ENCODE measurements at places on chromosomes 6 and 20. TPM values are rescaled to one million over a fixed set of nuclear protein-coding genes. Genes with fewer than 3 reads are reported as not detected.
A peak's percentile ranks its signal among the peaks of the same experiment; 100 is the strongest.

- no peak for DNase-seq
Observed at GRCh38 chr20:11687546-11688292, 230.0 kb upstream of the BTBD3 start.

GRCh38 chr6:167704396-167704901, 122.3 kb upstream of the AFDN start:
- peak; percentile 5 for DNase-seq

GRCh38 chr6:14317387-14317970, 199.9 kb downstream of the CD83 start:
- no peak for DNase-seq

DNA sequence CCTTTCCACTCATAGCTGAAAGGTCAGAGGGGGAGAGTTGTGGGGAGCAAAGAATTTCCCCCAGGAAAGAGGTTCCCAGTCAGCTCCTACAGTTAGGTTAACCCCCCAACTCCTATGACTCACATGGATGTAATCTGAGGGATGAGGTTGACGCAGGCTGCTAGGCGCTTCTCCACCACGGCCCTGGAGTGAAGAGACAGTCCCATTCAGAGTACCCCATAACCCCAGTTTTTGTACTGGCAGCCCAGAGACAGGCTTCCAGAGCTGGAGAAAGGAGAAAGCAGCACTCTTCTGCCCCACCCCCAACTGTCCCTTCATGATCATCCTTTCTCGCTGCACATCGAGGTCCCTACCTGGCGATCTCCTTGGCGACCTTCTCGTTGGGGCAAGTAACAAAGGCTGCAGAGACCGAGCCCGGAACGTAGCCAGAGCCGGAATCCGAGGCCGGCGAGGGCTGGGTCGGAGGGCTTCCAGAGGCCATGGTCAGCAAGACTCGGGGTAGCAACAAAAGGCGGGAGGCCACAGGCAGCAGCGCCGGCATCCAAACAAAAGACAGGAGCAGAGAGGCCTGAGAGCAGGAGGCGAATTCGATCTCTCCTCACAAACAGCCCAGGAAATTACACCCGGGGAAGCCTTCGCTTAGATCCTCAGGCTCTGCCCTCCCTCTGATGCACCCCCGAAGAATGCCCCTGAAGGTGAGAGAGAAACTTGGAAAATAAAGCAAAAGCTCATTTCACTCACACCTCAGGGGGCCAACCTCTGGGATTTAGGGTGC, 592 bp downstream of the CUTA start:
- DNase-seq, result peak; percentile 70

DNA sequence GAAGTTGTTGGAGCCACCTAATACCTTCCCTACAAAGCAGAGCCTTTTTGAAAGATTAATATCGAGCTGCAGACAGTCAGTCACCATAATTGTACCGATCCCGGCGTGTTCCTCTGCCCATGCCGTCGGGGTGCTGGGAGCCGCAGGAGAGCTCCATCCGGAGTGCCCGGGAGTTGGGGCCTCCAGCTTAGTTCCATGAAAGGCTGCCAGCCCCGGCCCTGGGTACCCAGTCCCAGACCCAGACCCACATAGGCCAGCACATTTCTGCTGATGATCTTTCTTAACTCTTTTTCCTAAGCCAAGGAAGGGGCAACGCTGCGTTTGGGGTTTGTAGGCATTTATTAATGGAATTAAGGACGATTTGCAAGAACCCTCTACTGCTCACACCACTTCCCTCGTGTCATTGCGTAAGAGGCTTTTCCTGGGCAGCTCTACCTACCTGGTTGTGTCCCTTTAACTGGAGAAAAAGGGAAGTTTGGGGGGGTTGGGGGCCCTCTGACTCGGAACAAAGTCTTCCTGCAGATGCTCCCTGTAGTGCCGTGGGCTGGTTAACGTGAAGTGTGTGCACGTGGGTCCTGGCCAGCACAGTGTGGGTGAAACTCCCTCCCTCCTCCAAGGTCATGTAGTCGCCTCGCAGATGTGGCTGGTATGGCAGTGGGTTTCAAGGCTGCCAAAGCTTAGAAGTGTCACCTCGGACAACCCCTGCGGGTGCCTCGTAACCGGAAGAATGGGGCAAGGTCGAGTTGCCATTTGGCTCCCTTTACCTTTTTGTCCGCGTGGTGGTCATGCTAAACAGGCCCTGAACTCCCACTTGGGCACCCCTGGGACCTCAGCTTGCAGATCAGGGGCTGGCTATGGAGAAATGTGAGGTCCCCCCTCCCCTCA, 54.3 kb upstream of the APCDD1L start:
- DNase-seq, result no peak

DNA sequence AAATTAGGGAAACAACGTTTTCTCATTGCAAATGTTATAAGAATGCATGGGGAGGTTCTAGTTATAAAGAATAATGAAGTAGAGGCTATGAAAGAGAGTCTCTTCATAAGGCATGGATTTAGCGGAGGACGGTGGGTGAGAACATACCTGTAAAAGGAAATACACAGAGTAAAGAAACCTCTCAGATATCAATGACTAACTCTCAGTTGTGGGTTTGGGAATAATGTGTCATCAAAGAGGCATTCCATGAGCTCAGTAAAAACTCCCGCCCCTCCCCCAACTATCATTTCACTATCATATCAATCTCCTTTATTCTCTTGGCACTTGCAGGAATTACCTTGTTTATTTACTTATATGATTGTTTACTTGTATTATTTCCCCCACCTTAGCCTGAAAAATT, 695.4 kb downstream of the PTPRT start:
- no peak for DNase-seq

GRCh38 chr6:117389227-117390057, 36.3 kb downstream of the ROS1 start:
- DNase-seq, result peak; percentile 90

The FKBP5 gene
- 304 TPM for total RNA-seq

The OCSTAMP gene
- total RNA-seq, result not detected

The PLCB1 gene
- total RNA-seq, result 8.2 TPM

The OR12D3 gene
- not detected for total RNA-seq

The FHL5 gene
- total RNA-seq, result not detected

The KCNB1 gene
- total RNA-seq, result 3.0 TPM

All from MCF 10A (cell line).